H4 (cell line): ENCODE measurements at places on chromosomes 3 and 15. TPM values are rescaled to one million over a fixed set of nuclear protein-coding genes. Genes with fewer than 3 reads are reported as not detected.

FBXW12 gene
- 0.08 TPM in 1 of 2 replicates, not detected in the other for total RNA-seq

ACKR2 gene
- total RNA-seq: not detected in 2 replicates

ZBTB20 gene
- total RNA-seq: 4.9 and 5.1 TPM in 2 replicates

- DNase-seq: no peak
These were observed 49.2 kb downstream of the LDHAL6B start for GRCh38 chr15:59255680-59256336.

DNA sequence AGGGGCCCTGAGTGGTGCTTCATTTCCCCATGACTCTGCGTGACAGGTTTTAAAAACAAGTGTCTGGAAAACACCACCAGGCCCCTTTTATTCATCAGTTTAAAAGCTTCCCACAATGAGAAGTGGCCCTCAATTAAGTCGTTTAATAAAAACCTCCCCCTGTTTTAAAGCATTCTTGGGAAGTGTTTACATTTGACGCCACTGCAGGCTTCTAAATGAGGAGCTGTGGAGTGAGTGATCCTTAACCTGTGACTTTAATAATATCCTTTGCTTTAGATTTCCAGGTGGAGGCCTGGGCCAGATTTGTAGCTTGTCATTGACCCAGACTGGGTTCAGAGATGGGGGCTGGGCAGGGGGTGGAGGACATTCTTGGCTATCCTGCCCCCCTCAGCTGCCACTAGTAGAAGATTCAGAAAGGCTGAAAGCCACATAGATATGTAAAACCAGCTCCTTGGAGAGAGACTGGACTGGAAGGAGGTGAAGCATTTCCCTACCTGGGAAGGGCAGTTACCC, 11.3 kb downstream of the CGNL1 start:
- DNase-seq: no peak

GRCh38 chr15:89402518-89402805, 67.8 kb upstream of the POLG start:
- DNase-seq: no peak
